Activated CD8-positive, alpha-beta memory T cell treated with anti-CD3 and anti-CD28 coated beads for 24 hours (primary cell): ENCODE measurements at places on chromosomes 11 and 22.

DNA sequence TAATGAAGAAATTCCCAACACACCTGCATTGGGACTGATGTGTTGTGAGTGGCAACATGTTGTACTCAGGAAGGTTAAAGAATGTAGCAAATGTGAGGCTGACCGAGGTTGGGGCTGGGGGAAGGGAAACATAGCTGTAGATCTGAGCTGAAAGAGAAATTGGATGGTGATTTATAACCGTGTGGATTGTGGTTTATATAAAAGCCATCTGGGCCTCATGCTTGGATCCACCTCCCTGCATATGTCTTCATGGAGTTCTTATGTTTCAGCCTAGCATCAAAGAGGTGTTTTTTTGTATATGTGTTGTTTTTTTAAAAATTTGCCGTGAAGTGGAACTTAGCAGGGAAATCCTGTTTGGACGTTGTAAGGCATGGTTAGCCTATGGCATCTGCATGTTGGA is 141.3 kb downstream of the NAV2 start:
- no peak for DNase-seq

GRCh38 chr22:26970809-26971394 is 313.5 kb downstream of the MIAT start:
- DNase-seq, result no peak

DNA sequence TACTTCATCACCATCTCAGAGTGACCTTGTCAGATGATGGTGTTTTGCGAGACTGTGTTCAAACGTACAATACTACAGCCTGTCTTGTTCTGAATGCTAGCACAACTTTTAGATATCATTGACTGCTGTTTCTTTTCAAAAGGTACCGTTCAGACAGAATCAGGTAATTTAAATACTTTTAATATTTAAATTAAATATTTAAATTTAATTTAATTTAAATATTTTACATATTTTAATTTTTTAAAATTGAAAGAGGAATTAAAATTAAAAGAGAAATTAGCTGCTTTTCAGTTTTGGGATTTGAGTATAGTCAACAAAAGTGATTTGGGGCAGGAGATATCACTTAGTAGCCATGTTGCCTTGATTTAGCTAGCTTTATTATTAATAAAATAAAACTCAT is 642.1 kb upstream of the CCDC179 start:
- no peak for DNase-seq

GRCh38 chr11:83475760-83476159 is 189.6 kb upstream of the CCDC90B start:
- DNase-seq, result no peak

- DNase-seq, result no peak
These were observed 1293.0 kb upstream of the TENM4 start for GRCh38 chr11:80733790-80734189.

DNA sequence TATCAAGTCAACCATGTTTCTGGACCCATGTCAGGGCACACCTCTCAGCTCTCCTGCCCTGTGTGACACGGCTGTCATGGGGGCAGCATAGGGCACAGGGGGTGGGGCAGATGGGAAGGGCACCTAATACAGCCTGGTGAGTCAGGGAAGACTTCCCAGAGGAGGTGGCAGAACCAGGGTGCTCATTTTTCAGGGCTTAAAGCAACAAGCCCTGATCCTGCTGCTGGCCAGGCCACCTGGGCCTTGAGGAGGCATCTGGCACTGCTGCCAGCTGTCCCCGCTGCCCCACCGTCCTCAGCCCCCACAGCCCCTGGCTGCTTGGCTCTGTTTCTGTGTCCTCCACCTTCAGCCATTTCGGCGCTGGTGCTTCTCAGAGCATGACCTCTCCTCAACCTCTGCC is 4.4 kb downstream of the MAP3K11 start:
- DNase-seq, result no peak

- DNase-seq, result no peak
These were observed 2.5 kb upstream of the RCN1 start for GRCh38 chr11:32088117-32088941.

- no peak for DNase-seq
These were observed 93.1 kb upstream of the ZC3H12C start for GRCh38 chr11:110000031-110000502.

GRCh38 chr22:44336962-44337677 is 24.4 kb upstream of the SHISAL1 start:
- no peak for DNase-seq

DNA sequence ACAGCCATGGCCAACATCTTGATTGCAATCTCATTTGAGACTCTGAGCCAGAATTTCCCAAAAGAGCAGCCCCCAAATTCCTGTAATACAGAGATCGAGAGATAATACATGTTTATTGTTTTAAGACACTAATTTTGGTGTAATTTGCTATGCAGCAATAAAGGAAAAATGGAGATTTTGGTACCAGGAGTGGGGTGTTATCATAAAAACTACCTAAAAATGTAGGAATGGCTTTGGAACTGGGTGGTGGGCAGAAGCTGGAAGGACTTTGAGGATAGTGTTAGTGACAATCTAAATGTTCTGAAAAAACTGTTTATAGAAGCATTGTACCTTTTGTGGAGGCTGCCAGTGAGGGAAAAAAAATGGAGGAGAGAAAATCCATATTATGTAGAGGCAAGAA is 32.4 kb downstream of the C11orf96 start:
- no peak for DNase-seq

DNA sequence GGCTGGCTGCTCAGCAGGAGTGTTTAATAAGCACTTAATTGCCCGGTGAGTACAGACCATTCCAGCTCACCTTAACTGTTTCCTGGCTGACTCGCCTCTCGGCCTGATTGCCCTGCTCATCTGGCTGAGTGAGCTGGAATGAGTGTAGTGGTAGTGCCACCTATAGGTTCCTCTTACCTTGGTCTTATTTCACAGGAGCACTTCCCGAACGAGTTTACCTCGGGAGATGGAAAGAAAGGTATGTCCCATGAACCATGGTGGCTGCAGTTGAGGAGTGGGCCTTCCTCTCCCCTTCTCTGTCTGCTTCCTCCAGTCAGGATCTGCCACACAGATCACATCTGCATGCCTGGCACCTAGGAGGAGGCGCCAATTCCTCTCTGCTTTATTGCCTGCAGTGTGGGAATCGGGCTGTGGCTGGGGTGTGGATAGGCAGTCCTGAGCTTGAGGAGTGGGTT is 26.7 kb downstream of the UPB1 start:
- peak; percentile 69 for DNase-seq
